ENCODE measurements at places on chromosomes 11 and 22.

- DNase-seq = peak; percentile 88
These were observed 688 bp downstream of the SERPING1 start for GRCh38 chr11:57597916-57598830.

DNA sequence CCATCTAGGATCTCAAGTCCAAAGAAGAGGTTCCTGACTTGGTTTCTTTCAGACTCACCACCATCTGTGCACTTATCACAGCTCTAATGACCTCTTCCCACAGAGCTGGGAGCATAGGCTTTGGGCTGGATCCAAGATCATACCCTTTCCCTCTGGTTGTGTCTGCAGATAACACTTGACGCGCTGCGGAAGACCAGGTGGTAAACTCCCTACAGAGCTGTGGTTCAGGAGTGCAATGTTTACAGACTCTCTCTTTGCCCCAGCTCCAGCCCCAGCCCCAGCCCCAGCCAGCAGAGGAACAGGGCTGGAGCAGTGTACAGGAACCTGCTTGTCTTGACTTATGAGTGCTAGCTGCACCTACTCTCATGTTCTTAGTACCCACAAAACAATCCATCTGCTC lies 274.4 kb upstream of the SYN3 start:
- no peak for DNase-seq

DNA sequence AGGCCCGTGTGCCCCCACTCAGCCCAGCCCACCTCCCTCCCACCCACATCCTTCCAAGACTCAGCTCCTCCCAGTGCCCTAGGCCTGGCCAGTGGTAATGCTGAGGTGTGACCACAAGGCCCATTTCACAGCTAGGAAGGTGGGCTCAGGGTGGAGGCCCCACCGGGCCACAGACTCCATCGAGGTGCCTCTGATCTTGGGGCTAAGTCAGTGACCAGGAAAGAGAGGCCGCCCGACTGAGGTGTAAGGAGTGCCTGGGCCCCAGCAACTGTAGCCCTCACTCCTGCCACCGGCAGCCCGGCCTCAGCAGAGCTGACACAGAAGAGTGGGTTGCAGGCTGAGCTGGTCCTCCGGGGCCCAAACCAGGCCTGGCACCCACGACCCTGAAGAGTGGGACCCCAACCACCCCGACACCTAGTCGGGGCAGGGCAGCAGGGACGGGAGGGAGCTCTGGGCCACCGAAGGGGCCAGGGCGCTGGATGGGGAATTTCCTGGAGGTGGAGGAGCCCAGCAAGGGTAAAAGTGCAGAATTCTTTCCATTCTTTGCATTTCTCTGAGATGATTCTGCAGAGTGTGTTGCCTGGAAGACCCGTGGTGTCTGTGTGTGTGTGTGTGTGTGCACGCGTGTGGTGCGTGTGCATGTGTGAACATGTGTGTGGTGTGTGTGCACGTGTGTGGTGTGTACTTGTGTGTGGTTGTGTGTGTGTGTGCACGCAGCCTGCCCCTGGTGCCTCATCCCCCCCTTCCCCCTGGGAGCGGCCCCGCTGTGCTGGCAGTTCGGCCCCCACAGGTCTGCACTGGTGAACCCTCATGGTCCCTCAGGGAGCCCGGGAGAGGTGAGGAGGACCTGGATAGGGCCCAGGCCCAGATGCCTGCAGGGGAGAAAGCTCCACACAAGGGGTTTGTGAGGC lies 8.3 kb upstream of the PIM3 start:
- DNase-seq = peak; percentile 86

DNA sequence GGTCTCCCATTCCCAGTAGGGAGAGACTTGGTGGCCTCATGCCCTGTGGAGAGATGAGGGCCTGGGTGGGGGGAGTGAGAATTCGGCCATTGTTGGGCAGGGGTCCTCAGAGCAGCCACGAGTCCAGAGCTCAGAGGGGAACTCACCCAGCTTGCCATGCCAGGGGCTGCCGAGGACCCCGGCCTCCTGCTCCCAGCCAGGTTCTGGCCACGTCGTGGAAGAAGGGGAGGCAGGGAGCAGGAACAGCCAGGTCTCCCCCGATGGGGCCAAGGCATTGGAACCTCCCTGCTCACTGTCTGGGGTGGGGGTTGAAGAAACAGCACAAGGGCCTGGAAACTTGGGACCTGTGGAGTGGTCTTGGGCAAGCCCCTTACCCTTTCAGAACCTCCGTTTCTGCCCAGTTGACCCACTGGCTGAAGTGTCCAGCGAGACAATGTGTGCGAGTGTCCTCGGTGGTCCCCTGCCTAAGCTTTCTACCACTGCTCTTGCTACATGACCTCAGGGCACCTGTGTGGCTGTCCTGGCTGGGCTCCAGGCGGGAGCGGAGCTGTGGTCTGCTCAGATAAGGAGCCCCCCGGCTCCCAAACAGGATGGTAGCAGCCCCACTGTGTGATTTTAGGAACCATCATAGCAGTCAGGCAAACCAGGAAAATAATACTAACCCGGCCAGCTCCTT lies 74.7 kb upstream of the WNT11 start:
- DNase-seq = no peak

DNA sequence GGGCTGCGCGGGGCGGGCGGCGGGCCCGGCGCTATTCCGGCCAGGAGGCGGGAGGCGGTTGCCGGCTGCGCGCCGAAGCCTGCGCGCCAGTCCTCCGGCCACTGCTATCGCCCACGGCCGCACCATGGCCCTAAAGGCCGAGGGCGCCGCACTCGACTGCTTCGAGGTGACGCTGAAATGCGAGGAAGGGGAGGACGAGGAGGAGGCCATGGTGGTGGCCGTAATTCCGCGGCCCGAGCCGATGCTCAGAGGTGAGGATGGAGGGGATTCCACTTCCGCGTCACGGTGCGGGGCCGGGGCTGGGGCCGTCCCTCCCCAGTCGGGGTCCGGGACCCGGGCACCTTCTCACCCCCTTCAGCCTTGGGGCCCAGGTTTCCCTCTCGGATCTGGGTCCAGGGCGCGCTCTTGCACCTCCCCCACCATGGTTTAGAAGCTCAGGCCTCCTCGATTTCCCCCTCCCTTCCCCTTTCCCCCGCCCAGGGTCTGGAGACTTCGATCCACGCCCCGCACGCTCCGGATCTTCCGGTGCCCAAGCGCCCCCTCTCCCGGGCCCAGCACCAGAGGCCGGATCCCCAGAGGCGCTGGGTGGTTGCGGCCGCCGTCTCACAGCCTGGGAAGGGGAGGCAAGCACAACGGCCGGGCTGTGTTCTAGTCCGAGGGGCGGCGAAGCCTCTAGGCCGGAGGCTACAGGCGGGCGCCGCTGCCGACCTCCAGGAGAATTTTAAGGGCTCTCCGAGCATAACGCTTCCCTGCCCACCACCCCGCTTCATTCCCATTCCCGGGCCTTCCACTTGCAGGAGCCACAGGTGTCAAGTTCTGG lies 517 bp downstream of the SPINDOC start:
- DNase-seq = peak; percentile 81

DNA sequence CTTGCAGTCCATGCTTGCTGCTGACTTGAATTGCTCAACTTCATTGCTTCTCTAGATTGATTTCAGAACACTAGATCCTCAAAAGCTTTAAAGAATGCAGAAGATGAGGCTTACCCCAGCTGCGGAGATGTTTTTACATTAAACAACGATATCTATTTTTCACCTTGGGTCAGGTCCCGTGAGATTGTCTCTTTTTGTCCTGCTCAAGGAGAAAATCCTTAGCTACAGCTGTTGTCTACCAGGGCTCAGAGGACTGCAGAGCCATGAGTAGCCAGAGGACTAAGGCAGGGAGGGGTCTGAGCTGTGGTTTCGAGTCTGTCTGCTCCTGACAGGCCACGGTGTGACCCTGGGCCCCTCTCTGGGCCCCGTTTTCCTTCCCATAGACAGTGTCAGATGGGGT lies 51.4 kb downstream of the PKNOX2 start:
- DNase-seq = peak; percentile 91

- DNase-seq = no peak
These were observed 305.3 kb downstream of the KIRREL3 start for GRCh38 chr11:126695293-126695692.

GRCh38 chr11:111992206-111992855 lies 32.9 kb upstream of the DLAT start:
- DNase-seq = no peak

GRCh38 chr11:34427186-34427805 lies 11.4 kb upstream of the CAT start:
- no peak for DNase-seq

DNA sequence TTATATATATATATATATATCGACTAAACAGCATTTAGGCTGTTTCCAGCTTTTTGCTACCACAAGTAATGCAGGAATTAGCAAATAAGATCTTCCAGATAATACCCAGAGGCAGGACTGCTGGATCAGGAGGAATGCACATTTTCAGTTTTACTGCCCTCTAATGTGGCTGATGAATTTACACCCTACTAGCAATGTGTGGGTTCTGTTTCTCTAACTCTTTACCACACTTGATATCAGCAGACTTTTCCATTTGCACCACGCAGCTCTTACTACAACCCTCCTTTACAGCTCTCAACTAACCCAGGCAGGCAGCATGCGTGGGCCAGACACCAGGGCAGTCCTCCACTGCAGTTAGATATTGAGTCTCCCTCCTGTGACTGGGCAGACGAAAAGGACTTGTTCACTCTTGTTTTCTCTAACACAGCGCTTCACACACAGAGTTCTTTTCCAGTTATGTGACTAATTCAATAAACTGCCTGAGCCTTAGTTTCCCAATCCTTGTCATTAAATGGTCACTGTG lies 67.7 kb downstream of the IGLL5 start:
- DNase-seq = no peak

- DNase-seq = no peak
These were observed 93.1 kb downstream of the CWC15 start for GRCh38 chr11:94880216-94880615.

- peak; percentile 87 for DNase-seq
These were observed 4.5 kb upstream of the CREB3L1 start for GRCh38 chr11:46272816-46273427.

- no peak for DNase-seq
These were observed 10.0 kb downstream of the DCPS start for GRCh38 chr11:126313826-126314225.

- no peak for DNase-seq
These were observed 520.8 kb downstream of the INSC start for GRCh38 chr11:15635521-15635920.

- DNase-seq = peak; percentile 73
These were observed 648 bp downstream of the PAFAH1B2 start for GRCh38 chr11:117144477-117145392.

DNA sequence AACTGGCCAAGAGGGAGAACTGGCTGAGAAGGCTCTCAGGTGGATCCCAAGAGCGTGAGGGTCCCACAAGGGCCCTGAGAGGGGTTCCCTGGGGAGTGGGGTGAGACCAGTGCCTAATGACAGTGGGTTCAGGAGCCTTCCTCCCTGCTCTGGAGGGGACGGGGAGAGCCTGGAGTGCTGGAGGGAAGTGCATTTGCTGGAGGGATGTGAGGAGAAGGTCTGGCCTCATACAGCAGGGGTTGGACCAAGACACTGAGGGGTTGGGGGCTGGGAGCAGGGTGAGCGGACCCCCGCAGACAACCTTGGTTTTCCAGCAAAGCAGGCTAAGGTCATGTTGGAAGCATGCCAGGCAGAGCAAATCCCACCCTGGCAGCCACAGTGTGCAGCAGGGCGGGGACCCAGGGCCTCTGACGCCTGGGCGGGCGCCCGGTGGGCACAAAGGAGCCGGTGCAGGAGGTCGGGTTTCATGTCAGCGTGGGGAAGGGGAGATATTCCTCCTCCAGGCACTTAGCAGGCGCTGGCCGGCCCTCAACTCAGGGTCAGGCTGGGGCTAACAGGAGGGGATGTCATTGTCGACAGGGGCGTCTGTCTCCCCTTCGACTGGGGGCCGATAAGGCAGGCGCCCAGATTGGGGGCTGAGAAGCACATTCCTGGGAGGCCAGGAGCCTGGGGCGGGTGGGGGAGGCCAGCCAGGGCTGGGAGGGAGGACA lies 3.1 kb upstream of the DERL3 start:
- DNase-seq = no peak

GRCh38 chr22:28514321-28514821 lies 165.3 kb downstream of the TTC28 start:
- peak; percentile 29 for DNase-seq

- no peak for DNase-seq
These were observed 312.8 kb downstream of the TTC28 start for GRCh38 chr22:28366856-28367255.

DNA sequence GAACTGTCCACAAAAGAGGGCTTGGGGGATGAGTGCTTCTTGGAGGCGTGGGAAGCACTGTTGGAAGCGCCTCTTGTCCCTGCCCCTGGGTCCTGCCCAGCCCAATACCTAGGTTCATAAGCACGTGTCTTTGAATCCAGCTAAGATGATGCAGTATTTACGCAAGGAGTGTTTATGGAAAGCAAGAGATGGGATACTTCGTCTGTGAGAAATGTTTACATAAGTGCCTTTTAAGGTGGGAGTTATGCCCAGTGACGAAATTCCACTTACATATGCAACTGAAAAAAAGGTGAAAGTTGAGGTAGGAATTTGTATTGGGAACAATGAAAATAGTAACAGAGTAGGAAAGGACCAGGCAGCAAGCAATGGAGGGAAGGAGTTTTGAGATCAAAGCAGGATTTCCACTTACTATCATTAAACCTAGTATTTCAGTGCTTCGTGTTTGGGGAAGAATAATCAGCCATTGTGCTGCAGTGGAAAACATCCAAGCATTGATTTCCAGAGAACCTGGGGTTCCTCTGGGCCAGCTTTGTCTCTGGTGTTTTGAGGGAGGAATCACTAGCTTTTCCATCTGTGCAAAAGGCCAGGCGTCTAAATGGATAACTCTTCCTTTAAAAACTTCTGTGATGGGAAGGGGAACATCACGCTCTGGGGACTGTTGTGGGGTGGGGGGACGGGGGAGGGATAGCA lies 115.3 kb upstream of the TTC12 start:
- DNase-seq = no peak

DNA sequence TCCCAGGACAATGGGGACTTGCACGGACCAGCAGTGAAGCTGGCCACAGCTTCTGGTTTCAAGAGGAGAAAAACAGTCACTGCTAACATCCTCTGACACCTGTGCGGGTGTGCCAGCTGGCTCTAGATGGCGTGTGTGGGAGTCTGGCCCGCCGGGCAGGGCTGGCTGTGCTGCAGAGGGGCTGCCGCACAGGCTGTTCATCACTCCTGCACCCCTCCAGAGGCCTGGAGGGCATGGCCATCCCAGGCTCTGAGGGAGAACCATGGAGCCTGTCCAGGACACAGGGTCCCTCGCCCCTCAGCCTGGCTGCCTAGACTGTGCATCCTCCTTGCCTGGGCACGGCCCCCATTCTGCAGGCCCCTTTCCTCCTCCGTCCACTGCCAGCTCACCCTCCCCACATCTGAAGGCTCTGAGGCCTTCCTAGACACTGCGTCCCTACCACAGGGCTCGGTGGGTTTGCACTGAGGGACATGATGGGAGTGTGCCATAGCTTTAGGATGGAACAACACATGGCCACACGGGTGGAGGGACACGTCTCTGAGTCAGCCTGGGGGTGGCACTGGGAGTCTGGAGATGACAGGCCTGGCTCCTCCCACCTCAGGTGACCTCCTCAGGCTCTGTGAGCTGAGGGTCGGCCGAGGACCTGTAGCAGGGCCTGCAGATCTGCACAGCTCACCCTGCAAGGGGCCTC lies 42.1 kb upstream of the GNB1L start:
- DNase-seq = no peak

DNA sequence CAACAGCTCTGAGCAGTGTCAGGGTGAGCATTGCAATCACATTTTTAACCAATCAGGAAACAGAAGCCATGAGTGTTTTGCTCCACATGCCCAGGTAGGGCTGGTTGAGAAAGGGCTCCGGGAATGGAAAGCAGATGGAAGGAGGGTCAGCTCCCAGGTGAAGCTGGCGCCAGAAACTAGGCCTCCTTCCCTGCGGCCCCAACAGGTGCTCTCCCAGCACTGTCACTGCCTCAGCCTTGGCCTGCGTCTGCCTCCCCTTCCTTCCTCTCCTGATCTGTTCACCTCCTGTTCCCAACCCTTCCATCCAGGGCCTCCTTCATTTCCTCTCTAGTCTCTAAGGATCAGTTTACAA lies 4.6 kb upstream of the VSIG10L2 start:
- no peak for DNase-seq

All from umbilical cord (tissue), 2 donors.